Stimulated activated CD8-positive, alpha-beta memory T cell treated with anti-CD3 and anti-CD28 coated beads, Interleukin-15, amount 100 ng/mL, for 1 hour (primary cell): ENCODE measurements at places on chromosomes 16 and 17.

- DNase-seq: no peak
Observed at GRCh38 chr17:76063875-76064546, 8.3 kb downstream of the SRP68 start.

DNA sequence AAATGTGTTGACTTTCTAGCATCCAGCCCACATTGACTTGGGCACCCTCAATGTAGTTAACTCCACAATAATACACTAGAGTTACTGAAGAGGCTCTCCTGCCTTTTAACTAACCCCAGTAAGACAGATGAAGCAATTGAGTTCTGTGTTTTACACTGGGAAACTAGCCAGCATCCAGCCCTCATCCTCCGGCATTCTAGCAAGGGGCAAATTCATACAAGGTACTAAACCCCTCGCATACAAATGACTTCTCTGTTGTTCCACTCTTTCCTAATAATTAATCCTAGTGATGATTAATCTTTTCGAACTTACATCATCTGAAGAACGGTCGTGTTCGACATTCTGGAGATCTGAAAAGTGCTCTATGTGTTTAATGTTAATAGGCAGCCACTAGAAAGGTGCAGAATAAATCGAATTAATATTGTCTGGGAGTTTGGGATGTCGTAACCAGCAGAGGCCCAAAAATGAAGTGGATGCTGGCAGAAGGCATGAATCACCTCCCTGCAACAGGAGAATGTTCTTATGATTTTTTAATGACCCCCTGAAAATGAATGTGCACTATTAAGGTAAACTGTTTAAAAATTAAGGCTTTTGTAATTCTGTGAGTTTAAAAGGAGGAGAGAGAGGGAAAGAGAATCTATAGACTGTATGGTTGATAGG lies 249.4 kb downstream of the SNX29 start:
- no peak for DNase-seq

DNA sequence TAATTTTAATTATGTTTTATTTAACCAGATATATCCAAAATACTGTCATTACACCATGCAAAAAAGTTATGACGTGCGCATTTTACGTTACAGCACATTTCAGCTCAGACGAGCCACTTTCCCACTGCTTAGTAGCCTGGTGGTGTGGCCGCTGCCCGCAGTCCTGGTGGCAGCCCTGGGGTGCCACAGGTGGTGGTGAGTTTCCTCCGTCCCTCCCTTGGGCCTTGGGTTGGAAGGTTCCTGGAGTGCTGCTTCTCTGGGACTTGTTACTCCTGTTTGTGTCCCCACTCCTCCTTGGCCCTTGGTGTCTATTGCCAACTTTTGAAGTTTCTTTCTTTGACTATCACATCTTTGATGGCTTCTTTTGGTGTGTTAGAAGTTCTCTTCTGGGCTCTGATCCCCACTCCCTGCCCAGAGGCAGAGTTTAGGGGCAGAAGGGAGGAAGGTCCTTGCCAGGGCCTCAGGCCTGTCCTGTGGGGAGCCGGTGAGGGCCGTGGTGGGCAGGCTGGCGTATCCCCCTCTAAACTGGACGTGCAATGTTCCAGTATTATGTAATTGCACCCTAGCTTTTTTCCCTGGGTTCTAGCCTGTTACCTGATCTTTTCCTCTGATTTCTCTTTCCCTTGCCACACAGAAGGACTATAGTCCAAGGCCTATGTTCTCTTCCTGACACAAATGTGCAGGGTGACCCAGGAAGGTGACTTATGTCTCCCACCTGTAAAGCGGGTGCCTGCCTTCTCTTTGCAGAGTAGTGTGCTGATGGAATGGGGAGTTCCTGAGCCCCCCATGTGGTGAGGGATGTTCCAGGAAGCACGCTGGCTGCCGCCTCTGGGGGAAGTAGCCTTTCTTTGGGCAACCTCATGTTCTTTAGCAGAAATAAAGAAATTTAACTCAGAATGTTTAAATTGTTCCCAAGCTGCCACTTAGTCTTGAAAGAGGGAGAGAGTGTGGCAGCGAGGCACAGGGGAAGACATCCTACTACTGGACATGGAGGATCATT lies 8.4 kb downstream of the MPRIP start:
- DNase-seq: no peak

DNA sequence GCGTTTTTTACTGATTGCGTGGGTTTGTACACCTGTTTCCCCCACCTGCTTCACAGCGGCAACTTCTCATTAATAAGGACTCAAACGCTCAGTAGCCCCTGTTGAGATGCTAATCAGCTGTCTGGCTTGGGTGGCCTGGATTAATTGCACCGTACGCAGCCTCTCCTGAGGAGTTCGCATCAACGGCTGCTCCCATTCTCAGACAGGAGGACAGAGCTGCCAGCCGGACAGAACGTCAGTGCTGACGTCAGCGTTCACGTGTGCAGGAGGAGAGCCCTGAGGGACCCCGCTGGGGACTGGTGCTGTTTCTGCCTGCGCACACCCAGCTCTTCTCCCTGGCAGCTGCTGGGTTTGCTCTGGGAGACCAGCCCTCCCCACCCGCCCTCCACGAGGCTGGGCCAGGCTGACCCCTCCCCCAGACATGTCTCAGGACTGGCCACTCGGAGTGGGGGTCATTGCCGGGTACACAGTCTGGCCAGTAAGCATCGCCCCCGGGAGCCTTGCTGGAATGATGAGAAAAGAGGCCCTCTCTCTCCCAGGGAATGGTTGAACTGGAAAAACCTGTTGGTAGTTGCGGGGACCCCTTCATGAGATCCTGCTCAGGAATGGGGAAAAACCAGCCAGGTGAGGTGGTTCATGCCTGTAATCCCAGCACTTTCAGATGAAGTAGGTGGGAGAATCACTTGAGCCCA lies 5.7 kb upstream of the BANP start:
- no peak for DNase-seq
